ENCODE measurements at places on chromosomes 6 and 20. TPM values are rescaled to one million over a fixed set of nuclear protein-coding genes. Genes with fewer than 3 reads are reported as not detected.

DNA sequence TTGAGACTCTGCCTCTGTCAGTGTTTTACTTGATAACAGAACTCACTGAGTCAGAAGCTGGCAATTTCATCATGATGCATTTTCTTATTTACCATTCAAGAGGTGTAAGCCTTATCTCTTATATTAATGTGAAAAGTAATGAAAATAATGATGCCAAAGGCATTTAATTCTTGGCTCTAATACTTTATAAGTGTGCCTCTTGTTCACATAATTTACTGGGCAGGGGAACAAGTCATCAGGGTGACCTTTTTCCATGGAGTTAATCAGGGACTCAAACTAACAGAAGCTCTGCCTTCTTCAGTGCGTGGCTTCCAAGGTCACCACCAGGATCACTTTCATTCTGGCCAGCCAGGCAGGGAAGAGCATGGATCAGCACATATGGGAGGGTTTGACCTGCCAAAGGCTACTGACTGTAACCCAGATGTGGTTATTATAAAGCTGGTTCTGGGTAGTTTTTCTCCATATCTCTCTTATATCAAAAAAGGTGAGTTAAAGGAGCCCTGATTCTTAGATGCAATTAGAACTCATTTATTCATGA is 5.2 kb upstream of the PLCB1 start:
- no peak for DNase-seq

DNA sequence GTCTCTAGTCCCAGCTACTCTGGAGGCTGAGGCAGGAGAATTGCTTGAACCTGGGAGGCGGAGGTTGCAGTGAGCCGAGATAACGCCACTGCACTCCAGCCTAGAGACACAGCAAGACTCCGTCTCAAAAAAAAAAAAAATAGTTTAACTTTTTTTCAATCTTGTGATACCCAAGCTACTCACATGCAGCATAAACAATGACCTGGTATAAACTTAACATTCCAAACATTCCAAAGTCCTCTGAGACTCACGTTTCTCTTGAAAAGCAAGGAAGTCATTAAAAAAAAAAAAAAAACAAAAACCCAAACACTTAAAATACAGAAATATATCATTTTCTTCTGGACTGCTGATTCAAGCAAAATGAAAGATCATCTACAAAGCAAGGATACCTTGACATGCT is 14.3 kb downstream of the CRNKL1 start:
- no peak for DNase-seq

DNA sequence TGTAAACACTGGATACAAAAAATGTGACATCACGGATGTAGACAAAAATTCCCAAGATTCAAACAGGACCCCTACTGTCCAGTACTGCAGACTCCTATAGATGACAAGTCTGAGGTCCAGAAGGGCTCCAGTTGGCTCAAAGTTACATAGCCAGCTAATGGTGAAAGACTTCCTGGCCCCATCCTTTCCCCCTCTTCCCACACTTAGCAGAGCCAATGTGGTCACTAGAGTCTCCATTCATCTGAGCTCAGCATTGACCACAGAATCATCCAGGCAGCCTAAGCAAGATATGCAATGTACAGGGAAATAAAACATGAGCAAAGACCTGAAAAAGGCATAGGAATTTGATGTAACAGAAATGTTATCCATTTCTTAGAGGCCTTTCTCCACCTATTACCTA is 180.5 kb downstream of the ADAT2 start:
- no peak for DNase-seq

DNA sequence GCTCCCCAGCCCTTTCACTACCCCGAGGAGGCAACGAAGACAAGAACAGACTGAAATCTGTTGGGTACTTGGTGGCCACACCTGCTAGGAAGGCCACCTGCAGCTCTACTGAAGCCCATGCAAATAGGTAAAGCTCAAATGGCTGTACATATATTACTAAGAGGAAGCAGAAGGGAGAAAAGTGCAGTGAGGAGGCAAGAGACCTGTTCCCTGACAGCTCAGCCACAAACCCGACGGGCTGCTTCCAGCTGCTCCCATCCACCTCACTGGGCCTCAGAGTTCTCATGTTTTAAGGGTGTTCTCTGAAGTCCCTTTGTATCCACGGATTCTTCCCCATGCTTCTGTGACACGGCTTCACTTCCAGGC is 24.6 kb downstream of the TRAM2 start:
- DNase-seq = no peak

DNA sequence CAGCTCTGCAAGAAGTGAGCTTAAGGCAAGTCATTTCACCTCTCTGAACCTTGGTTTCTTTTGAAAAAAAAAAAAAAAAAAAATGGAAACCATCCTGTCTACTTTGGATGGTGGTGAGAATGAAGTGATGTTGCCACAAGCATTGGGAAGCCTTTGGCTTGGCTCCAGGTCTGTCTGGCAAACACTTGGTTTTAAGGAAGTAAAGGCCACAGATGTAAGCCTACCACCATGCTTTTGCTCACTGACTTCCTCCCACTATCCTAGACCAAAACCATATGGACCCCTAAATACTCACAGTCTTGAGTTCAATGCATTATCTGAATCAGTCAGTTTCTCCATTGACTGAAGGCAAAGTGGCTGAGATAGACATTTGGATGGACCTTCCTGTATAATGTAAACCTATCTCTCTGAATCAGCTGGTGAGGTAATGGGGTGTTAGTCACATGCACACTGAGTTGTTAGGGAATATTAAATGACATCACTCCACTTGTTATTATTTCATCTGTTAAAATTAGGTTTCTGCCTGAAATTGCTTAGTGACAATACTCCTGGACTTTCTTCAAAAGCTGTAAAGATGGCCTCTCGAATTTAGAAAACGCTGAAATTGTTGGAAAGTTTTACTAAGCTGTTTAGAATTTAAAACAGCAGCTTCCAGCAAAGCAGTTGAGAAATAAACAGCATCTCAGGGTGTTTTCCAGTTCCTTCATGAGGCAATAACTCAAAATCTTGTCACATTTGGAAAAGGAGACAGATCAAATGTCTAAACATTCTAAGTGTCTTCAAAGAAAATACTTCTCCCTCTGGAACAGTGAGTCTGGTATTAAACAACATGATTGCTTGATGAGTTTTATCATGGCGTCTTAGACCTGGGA is 833.5 kb downstream of the DHX35 start:
- DNase-seq = no peak

- DNase-seq = no peak
Observed at GRCh38 chr6:138416206-138416605, 12.2 kb downstream of the HEBP2 start.

DNA sequence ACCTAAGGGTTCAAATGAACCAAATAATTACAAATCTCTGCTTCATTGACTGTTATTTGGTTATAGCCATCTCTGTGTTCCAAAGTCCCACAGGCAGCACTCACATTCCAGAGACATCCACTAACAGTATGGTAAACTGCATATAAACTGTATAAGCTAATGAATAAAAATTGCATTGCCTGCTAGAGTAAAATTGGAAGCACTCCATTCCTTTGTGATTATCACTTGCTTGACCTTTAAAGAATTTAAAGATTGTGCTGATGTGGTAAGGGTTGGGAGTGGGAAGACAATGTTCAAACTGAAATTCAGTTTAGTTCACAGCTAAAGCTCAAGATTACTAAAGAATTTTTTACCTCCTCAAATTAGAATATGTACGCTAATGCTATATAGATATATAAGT is 31.0 kb upstream of the OSTM1 start:
- no peak for DNase-seq

The PABPC1L gene
- total RNA-seq = 4.7 TPM

The SPAG4 gene
- 3.5 TPM for total RNA-seq

The PTPRT gene
- 0.03 TPM for total RNA-seq

The PLAGL1 gene
- total RNA-seq = 13.0 TPM
